Cerebellar nuclear complex (tissue), 1 donor: ENCODE measurements at places on chromosomes 1 and 21.

- DNase-seq = no peak
Measured at GRCh38 chr1:56617141-56617540, 28.0 kb upstream of the PRKAA2 start.

GRCh38 chr1:174998569-174999215 is 1.1 kb upstream of the CACYBP start:
- DNase-seq = no peak

GRCh38 chr1:177811429-177811828 is 158.4 kb downstream of the SEC16B start:
- no peak for DNase-seq

DNA sequence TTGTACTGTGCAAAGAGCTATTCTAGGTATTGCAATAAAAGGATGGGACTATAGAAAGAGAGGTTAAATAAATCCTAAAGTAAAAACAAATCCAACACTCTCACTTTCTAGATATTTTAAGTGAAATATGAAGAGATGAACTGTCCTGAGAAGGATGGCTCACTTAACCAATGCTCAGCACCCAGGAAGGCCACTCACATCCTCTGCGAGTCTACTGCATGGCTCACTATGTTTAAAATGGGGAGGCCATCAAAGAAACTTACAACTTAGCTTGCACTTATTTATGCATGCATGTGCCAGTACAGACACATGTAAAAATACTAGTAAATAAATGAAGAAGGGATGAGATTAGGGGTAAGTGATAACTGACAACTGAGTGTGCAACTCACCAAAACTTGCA is 37.5 kb downstream of the PLPPR5 start:
- DNase-seq = no peak

DNA sequence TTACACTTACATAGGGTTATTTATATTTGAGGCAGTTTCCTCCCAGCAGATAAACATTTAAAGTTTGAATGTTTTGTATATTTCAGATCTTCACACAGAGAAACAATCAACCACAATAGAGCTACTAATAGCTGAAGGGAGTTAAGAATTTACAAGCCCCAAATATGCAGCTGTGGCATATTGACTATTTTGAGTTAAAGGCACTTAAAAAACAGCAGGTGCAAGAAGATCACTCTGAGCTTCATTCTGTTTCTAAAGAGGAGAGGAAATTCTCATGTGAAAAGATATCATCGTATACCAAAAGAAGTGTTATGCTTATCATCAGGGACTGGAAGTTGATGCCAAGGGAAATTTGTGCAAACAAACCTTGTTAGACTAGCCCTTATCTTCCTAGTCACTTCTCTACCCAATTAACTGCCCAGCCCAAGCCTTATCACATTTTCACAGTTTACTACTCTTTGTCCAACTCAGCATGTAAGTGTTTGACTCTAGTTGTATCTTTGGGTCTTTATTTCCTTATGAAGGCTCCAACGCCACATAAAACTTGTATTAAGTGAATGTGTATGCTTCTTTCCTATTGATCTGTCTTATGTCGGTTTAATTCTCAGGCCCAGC is 66.3 kb upstream of the COG2 start:
- no peak for DNase-seq

- DNase-seq = no peak
Measured at GRCh38 chr1:55317673-55318072, 102.5 kb upstream of the USP24 start.

GRCh38 chr1:214004014-214004413 is 16.2 kb downstream of the PROX1 start:
- DNase-seq = no peak

DNA sequence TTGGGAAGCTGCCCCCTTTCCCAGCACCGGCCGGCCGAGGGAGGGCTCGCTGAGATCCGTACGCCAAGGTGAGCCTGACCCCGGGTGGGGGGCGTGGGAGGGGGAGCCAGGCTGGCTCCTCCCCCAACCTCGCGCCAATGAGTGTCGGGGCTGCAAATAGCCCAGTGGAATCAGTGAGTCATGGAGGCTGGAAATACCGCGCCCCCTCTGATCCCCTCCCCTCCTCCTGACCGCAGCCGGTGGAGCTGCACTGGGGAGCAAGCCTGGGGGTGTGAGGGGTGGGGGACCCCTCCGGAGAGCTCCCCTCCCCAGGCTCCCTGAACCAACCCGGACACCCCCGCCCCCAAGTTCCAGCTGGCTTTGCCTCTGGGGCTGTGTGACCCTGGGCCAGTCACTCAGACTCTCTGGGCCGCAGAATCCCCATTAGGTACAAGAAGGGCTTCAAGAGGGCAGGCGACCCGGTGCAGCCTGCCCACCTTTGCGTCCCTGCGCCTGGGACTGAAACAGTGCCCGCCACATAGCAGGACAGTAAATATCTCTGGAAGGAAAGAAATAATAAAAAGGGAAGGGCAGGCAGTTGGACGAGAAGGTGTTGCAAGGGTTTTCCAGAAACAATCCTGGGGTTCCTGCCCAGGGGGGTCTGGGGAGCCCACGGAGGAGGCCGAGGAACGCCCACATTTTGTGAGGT is 4.5 kb downstream of the HSPB7 start:
- no peak for DNase-seq

DNA sequence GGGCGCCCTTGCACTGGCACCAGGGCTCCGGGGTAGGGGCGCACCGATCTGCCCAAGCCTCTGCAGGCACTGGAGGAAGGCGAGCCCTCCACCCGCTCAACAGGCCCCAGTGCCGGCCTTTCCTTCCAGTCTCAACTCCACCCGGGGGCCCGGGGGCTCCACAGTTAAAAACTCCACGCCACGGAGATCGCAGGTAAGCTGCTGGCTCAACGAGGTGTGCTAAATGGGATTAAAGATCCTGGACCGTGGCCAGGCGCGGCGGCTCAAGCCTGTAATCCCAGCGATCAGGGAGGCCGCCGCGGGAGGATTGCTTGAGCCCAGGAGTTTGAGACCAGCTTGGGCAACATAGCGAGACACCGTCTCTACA is 536 bp downstream of the HSF2BP start:
- DNase-seq = no peak

DNA sequence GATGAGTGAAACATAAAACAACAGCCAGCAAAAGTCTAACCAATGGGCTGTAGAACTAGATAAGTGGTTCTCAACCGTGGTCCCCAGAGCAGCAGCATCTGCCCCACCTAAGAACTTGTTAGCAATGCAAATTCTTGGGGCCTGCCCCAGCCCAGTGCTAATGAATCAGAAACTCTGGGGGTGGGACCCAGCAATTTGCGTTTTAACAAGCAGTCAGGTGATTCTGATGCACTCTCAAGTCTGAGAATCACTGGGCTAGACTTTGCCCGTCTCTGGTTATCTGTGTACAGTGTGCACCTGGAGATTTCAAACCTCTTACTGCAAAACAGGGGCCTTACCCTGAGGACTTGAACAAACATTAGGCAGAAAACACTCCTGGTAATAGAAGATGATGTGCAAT is 66.5 kb downstream of the PLXNA2 start:
- no peak for DNase-seq

DNA sequence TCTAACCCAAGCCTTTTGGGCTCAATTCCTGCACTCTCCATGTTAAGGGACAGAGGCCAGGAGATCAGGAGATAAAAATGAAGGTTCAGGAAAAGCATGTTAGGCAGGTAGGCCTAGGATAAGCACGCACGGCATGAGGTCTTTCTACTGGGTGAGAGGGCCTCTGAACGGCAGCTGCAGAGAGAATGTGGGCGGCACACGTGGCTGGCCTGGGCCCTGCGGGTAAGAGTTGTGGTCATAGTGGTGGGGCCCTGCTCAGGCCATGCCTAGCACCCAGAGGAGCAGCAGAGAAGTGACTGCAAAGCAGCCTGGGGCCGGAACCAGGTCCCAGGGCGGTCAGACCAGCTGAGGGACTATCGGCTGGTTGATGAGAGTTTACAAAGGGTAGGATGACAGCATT is 7.5 kb upstream of the FOXO6 start:
- no peak for DNase-seq

DNA sequence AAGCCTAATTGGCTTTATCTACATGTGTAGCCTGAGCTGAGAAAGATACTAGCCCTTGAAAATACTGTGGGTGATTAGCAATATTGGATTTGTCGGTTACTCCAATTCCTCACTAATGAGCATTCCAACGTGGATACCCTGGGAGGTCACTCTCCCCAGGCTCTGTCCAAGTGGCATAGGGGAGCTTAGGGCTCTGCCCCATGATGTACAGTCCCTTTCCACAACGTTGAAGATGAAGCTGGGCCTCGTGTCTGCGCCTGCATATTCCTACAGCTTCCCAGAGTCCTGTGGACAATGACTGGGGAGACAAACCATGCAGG is 2.6 kb downstream of the RCC1 start:
- no peak for DNase-seq

- no peak for DNase-seq
Measured at GRCh38 chr1:101122452-101123166, 97.0 kb upstream of the DPH5 start.
